ENCODE measurements at places on chromosomes 2 and 18.

DNA sequence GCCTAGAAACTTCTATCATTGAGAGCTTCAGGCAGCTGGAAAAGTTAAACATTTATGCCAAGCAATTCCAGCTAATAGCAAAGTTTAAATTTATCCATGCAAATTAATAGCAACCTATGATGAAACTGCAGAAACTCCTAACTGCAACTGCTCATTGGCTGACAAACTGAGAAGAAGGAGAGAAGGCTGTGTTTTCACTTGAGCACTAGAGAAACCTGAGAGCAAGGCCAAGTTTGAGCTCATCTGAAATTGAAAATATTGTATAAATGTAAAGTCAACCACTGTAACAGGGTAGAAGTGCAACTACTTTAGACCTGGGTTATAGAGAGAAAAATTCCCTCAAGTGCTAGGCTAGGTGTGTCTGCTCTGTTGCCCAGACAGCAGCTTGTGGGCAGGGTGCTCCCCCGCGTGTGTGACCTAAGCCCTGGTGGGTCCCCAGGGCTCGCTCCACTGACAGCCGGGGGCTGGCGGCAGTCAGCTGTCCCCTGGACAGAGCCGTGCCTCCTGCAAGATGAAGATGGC lies 50.2 kb downstream of the CABYR start:
- DNase-seq = no peak

DNA sequence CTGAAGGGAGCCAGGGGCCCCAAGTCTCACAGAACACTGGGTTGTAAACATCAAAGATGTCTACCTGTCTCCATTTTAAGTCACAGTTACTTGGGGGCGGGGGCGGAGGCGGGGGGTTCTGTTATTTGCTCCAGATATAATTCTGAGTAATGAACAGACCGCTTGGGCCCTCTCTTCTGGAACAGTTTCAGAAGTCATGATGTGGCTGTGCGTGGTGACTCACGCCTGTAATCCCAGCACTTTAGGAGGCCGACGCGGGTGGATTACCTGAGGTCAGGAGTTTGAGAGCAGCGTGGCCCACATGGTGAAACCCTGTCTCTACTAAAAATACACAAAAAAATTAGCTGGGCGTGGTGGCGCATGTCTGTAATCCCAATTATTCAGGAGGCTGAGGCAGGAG lies 157.9 kb upstream of the APCDD1 start:
- DNase-seq = no peak

GRCh38 chr18:76687304-76687962 lies 134.9 kb upstream of the ZNF236 start:
- peak; percentile 7 for DNase-seq

GRCh38 chr2:196534495-196534894 lies 105.0 kb upstream of the CCDC150 start:
- no peak for DNase-seq

Measured in stimulated activated CD4-positive, alpha-beta T cell treated with anti-CD3 and anti-CD28 coated beads, Interleukin-4, amount 100 ng/mL, for 1 hour (primary cell).